Bronchial epithelial cell (primary cell): ENCODE measurements at places on chromosomes 3 and 15.

- no peak for DNase-seq
These were observed 25.4 kb downstream of the PDIA5 start for GRCh38 chr3:123092243-123092642.

DNA sequence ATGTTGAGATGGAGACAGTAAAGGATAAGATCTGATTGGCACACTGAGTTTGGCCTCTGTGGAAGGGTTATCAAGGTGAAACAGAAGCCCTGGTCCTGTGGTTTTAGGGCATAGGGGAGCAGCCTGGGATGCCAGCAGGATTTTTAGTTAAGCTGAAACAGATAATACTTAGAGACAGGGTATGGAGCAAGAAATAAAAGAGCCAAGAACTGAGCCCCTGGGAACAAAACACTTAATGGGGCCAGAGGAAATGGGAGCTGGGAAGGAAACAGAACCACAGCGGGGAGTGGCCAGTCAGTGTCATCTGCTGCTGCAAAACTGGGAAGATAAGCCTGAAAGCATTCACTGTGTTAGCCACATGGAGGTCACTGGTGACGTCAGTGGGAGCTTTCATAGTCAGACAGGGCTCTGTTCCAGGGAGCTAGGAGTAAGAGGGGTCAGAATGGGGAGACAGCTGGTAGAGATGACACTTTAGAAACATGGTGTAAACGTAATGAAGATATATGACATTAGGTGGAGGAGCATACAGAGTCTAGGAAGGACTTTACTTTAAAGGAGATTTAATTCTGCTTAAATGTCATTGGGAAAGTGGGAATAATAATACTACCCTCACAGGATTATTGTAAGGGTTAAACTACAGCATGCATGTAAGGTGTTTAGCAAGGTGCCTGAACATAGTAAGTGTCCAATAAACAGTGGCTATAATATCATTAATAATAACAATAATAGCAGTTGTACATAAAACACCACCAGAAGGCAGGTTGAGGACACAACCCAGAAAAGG, 172.7 kb upstream of the CTNNB1 start:
- DNase-seq, result peak; percentile 8

DNA sequence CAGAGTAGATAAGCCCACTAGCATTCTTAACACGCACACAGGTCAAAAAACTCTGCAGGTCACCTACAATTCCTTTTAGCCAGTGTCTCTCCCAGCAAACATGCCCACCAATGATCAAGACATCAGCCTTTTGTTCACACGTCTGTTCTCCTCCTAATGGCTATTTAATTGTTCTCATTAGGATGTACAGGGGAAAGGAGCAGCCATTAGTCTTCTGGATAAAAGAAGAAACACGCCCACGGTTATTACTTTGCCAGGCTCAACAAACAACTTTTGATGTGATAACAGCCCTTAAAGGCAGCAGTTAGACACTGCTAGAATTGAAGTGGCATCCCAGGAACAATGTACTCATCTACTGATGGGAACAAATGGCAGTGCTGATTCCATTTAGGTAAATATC, 108.8 kb downstream of the NTRK3 start:
- DNase-seq, result no peak

DNA sequence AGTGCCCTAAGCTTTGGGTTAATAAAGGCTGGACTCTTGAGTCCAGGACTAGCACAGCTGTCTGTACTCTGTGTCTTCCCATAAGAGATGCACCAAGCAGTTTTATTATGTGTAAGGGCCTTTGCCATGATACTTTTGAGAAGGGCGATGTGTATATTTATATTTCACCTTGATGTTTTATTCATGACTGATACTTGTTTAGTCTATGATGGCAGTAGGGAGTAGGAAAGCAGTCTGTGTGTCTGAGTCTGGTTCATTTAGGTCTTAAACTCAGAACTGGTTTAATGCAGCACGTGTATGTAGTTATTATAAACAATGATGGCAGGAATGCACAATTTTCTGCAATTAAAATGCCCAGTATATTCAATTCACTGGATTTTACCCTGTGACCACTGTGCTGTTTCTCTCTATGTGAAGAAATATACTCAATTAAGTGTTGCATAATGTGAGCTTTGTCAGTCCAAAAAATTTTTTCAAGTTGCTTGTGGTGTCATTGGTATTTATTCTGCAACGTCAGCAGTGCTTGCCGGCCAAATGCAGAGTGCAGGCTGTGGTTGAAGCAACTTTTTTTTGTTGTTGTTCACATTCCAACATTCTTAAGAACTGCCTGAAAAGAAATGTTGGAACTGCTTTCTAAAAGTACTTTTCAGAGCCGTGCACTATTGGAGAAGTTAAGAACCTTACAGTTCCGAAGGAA, 423.7 kb upstream of the SEMA6D start:
- DNase-seq, result peak; percentile 48

DNA sequence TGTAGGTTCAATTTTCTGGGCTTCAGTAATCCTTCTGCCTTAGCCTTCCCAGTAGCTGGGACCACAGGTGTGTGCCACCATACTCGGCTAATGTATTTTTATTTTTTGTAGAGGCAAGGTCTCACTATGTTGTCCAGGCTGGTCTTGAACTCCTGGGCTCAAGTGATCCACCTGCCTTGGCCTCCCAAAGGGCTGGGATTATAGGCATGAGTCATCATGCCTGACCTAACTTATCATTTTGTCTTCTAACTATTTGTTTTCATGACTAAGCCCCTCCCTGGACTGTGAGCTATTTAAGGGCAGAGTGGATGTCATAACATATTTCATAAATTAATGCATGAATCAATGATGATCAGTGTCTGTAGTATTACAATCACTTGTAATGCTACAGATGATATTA, 56.1 kb upstream of the PIAS1 start:
- DNase-seq, result peak; percentile 94

GRCh38 chr15:51349156-51349844, 7.8 kb downstream of the GLDN start:
- DNase-seq, result no peak
